ENCODE measurements at places on chromosomes 16 and 17.
A peak's percentile ranks its signal among the peaks of the same experiment; 100 is the strongest.

GRCh38 chr16:54331241-54332002 is 44.8 kb upstream of the IRX3 start:
- DNase-seq = no peak

DNA sequence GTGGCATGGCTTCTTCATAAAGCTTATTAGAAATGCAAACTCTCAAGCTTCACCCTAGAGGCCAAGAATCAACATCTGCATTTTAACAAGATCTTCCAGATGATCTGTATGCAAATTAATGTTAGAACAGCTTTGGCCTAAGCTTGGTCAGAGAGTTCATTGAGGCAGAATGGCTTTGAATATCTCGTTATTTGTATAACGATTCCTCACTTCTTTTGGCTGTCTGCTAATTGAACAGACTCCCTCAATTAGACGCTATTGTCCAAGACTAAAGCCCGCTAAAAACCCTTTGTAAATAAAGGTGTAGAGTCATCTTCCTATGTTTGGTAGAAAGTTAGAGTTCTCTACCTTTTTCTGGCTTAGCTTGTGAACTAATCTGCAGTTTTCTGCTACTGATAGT is 1453.7 kb downstream of the CDH8 start:
- no peak for DNase-seq

- DNase-seq = no peak
Measured at GRCh38 chr17:72164158-72164739, 43.4 kb downstream of the SOX9 start.

- DNase-seq = no peak
Measured at GRCh38 chr17:74380086-74380958, 13.0 kb downstream of the GPR142 start.

DNA sequence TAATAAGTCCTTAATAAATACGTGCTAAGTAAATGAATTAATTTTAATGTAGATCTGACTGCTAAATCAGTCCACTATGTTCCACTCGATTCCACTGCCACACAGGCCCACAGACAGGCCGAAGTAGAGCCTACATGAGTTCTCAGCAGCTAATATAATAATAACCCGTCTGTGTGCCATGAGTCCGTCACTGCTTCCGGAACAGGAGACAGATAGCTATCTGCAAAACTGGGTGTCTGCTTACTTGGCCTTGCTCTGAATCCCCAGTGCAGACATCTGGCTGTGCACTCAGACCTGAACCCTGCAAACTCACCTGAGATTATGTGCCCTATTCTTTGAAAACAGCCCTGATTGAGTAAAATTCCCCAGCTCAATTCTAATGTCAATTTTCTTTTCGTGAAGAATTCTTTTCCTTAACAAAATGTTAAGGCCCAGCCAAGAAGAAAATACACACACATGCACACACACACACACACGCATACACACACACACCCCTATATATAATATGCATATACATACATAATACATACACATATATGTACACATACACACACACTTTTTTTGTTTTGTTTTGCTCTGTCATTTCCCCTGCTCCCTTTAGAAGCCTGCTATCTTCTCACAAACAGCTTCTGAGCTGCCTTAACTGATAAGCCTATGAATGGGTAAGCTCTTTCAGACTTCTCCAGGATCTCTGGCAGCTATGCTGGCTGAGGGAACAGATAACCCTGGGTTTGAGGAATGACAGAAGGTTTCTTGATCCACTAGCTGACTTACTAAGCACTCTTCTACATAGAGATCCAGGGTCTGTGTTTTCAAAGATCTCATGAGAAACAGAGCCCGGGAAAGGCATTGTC is 39.8 kb upstream of the TOM1L1 start:
- DNase-seq = no peak

DNA sequence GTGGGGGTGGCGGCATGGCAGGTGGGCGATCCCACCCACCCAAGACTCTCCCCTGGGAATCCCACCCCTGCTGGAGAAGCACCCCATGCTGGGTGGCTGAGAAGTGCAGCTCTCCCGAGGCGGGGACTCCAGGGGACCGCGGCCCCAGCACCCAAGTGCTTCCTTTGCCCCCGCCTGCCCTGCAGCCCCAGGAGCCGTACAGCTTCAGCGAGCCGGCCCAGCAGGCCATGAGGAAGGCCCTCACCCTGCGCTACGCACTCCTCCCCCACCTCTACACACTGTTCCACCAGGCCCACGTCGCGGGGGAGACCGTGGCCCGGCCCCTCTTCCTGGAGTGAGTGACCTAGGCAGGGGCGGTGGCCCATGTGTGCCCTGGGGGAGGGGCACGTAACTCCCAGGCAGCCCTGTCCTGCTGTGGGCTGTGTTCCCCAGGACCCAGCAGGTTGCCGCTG is 11.7 kb downstream of the GAA start:
- no peak for DNase-seq

DNA sequence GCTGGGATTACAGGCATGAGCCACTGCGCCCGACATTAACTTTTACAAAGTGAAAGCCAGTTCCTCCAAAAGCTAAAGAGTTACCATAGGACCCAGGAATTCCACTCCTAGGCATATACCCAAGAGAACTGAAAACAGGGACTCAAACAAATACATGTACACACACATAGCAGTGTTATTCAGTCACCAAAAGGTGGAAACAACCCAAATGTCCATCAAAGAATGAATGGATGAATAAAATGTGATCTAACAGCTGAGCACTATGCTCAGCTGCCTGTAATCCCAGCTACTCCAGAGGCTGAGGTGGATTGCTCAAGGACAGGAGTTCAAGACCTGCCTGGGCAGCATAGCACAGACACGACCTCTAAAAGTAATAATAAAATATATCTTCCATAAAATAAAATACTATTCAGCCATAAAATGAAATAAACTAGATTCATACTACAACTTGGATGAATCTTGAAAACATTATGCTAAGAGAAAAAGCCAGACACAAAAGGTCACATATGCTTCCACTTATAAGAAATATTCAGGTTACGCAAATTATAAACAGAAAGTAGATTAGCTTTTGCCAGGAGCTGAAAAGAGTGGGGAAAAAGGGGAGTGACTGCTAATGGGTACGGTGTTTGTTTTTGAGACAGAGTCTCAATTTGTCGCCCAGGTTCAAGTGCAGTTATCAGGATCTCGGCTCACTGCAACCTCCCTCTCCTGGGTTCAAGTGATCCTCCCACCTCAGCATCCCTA is 9.3 kb upstream of the USP7 start:
- peak; percentile 35 for DNase-seq

DNA sequence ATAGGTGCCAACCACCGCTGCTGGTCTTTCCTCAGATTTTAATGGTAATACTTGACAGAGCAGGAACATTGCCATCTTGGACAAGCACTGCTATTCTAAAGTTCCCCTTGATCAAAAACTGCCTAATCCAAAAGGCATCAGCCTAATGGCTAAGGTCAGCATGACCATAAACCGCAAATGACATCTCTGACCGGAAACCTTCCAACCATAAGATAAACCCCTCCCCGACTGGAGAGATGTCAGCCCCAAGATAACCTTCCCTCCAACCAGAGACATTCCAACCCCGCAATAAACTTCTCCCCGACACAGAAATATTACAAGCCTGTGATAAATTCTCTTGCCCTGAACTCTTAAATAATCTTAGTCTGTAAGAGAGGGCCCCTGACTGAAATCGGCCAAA is 7.4 kb upstream of the DHX40 start:
- DNase-seq = peak; percentile 12

DNA sequence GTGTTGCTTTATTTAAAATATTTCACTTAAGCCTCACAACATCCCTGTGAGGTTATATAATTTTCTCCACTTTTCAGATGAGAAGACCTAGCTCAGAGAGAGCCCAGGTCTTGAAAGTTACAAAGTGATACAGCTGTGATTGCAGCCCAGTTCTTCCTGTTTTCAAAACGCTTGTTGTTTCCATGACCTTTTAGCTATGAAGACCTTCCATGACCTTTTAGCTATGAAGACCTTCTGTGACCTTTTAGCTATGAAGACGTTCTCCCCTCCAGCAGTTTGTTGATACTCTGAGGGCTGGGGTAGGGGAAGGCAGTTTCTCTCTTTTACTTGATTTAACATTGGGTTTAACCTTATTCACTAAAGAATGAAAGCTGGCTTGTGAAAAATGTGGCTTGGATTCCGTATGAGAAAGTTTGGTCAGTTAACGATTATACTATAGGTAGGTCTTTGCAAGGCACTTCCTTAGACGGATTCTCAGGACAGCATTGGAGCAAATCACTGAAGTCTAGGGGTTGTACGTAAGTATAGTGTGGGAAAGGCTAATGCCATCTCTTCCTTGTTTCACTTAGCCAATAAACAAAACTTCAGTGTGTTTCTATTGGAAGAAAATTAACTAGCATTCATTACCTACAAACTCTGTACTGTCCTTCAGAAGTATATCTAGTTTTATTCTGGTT is 20.7 kb downstream of the PHKB start:
- no peak for DNase-seq

- DNase-seq = no peak
Measured at GRCh38 chr16:59510008-59510424, 775.9 kb upstream of the GOT2 start.

GRCh38 chr17:68205808-68206720 is 41.8 kb upstream of the AMZ2 start:
- no peak for DNase-seq

DNA sequence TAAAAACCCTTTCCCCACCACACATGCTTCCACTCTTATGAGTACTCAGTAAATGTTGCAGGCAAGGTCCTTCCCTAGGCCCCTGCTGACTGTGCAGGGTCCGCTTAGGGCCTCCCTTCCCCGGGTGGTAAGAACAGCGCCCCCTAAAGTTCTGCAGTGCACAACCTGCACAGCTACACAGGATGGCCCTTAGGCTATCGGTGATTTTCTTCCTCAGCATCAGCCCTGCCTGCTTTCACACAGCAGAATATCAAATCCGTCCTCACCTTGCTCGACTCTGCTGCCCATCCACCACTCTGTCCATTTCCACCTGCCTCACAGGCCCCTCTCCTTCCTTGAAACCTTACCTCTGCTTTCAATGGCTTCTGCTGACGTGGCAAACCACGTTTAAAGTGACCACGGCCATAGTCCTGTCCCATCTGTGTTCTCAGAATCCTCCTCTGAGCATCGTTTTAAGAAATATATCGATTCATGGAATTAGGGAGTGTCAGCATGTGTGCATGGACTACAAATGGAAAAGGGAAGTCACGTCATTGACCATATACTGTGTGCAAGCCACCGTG is 51.4 kb upstream of the TMEM132E start:
- DNase-seq = no peak

DNA sequence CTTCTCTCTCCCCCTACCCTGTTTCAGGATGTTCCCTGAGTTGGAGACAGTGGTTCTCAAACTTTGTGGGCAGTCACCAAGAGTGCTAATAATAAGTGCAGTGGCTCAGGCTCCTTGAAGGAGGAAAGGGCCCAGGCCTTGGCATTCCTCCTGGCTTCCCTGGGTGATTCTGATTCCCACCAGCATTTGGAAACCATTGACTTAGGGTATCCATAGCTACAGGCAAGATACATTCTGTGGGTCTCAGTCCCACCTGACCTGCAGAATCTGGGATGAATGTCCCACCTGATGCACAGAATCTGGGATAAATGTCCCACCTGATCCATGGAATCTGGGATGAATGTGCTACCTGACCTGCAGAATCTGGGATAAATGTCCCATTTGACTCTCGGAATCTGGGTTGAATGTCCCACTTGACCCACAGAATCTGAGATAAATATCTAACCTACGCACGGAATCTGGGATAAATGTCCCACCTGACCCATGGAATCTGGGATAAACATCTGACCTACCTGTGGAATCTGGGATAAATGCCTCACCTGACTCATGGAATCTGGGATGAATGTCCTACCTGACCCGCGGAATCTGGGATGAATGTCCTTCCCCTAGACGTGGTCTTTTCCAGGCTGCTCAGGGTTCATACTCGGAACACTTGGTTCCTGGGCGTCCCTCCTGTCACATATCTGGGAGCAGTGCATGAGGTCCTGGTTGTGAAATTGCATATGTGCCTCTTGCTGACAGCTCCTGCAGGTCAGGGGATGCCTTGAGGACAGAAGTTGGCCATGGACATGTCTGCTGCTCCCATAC is 136.7 kb upstream of the HS3ST2 start:
- DNase-seq = no peak

DNA sequence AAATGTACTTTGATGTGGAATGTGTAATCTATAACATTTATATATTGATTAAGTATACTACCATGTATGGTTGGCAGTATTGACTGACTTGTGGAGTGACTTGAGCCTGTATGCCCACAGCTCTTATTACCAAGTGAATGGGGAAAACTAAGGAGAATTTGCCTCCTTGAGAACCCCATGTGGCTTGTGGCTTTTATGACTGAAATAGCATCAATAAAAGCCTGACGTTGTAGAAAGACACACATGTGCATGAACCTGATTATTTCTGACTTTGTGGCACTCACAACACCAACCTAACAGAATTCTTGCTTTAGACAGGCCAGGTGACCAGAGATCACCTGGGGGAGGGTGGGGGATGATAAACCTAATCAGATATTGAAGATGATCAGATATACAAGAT is 2.1 kb upstream of the LRRC75A start:
- DNase-seq = no peak

DNA sequence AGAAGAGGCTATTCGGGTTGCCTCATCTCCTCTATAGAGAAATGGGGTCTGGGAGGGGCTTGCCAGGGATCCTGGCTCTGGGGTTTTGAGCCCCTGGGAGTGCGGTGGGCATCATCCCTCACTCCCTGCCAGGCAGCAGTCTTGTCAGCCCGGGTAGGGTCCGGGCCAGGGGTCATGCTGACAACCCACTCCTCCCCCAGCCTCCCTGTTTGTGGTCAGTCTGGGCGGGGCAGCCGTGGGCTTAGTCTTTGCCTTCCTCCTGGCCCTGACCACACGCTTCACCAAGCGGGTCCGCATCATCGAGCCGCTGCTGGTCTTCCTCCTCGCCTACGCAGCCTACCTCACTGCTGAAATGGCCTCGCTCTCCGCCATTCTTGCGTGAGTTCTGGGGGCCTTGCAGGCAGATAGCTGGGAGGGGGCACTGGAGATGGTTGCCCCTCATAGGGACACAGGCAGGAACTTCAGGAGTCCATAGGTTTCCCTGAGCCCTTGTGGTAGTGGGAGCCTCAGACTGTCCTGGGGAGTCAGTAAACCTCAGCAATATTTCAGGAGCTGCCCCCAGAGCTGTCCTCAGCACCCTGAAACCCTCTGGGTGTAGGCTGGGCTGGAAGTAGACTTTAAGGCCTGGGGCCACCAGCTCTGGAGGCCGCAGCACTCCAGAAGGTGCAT is 6.9 kb downstream of the SLC9A5 start:
- no peak for DNase-seq

DNA sequence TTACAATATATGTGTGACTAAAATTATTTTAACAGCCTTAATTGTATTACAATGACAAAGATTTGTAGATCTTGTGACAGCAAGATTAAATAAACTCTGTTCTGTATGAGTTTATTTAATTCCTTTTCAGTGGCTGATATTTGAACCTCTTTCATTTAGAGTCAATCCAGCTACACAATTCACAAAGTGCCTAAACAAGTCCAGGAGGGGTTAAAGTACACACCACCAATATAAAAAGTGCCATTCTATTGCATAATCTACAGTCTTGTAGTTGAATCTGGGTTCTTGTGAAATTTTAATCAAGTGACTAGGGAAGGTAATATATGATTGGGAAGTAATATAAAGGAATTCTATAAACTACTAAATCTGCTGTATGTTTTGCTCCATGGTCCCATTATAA is 3.9 kb upstream of the NFAT5 start:
- DNase-seq = no peak

- no peak for DNase-seq
Measured at GRCh38 chr16:79284766-79285165, 315.8 kb downstream of the MAF start.

- DNase-seq = peak; percentile 80
Measured at GRCh38 chr16:3444032-3444388, 530 bp downstream of the NAA60 start.

GRCh38 chr16:25691519-25692091 is at the start of gene HS3ST4:
TSS of gene HS3ST4 (plus strand) at chr16:25691959.
- DNase-seq = no peak

- no peak for DNase-seq
Measured at GRCh38 chr16:85738923-85739715, 11.8 kb downstream of the C16orf74 start.
